ENCODE measurements at places on chromosomes 13 and 19.
A peak's percentile ranks its signal among the peaks of the same experiment; 100 is the strongest.

DNA sequence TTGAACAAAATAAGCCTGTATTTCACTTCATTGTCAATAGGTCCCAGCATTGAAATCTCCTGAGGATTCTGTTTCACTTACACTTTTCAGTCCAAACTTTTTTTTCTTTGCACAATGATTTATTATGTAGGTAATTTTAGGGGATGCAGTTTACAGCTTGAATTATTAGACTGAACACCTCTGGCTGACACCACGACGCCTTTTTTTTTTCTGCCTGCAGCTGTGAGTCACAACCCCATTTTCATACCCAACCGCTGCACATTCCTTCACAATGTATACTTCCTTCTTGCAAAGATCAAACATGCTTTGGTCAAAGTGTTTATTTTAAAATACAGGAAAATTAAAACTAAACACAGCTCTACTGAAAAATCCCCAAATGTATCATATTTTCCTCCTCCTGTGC, 11.4 kb downstream of the ZIC2 start:
- DNase-seq: no peak

- DNase-seq: no peak
Observed at GRCh38 chr19:49340069-49340864, 5.1 kb downstream of the CD37 start.

GRCh38 chr13:48398450-48399095, 14.3 kb downstream of the LPAR6 start:
- DNase-seq: no peak

GRCh38 chr13:110492679-110493593, 68.6 kb downstream of the RAB20 start:
- DNase-seq: no peak

- no peak for DNase-seq
Observed at GRCh38 chr13:98690348-98691022, 62.0 kb downstream of the SLC15A1 start.

DNA sequence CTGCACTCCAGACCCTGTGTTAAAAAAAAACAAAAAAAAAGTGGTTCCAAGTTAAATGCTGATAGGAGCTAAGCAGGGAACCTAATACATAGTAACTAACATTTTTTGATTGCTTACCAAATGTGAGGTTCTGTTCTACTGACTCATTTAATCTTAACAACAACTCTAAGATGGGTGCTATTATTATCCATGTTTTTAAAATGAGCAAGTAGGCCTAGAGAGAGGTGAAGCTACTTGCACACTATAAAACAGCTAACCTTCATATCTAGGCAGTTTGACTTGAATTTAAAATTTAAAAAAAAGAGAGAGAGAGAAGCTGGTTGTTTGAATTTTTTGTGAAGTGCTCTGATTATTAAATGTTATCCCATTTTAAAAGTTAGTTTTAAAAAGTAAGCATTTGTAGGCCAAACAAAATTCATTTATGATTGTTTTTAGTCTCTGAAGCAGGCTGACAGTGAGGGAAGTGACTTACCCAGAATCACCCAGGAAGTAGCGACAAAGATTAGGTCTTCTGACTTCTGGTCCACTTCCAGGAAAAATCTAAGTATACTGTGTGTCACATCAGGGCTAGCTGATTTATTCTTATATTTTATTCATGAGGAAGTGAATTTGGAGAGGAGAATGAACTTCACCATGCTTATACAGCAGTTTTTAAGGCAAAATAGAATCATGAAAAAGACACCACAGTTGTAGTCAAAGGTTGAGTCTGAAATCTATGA, 2.4 kb downstream of the SIGLECL1 start:
- no peak for DNase-seq

GRCh38 chr13:95245071-95245470, 56.2 kb downstream of the ABCC4 start:
- no peak for DNase-seq

DNA sequence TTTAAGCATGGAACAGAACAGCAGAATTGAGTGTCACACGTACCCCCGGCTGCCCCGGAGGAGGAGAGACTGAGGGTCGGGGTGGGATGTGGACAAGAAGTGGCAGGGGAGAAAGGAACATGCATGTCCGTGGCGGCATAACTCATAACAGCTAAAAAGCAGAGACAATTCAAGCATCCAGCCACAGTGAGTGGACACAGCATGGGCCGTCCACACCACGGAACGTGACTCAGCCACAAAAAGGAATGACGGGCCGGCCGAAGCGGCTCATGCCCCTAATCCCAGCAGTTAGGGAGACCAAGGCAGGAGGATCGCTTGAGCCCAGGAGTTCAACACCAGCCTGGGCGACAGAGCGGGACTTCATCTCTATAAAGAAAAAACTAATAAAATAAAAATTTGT, 7.6 kb downstream of the DOHH start:
- DNase-seq: no peak

GRCh38 chr13:59447846-59448620, 715.7 kb downstream of the DIAPH3 start:
- DNase-seq: no peak

DNA sequence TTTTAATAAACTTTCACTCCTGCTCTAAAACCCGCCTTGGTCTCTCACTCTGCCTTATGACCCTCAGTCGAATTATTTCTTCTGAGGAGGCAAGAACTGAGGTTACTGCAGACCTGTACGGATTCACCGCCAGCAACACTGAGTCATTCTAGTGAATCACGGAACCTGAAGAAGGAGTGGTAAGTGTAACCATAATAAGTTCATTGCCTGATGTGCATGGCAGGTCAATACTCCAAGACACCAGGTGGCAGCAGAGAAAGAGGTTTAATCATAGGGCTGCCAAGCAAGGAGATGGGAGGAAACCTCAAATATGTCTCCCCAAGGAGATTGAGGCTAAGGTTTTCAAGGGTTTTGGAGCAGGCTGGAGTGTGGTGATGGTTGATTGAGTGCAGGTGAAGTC, 204.3 kb upstream of the IPO5 start:
- no peak for DNase-seq

- DNase-seq: no peak
Observed at GRCh38 chr13:83471011-83471410, 411.3 kb downstream of the SLITRK1 start.

DNA sequence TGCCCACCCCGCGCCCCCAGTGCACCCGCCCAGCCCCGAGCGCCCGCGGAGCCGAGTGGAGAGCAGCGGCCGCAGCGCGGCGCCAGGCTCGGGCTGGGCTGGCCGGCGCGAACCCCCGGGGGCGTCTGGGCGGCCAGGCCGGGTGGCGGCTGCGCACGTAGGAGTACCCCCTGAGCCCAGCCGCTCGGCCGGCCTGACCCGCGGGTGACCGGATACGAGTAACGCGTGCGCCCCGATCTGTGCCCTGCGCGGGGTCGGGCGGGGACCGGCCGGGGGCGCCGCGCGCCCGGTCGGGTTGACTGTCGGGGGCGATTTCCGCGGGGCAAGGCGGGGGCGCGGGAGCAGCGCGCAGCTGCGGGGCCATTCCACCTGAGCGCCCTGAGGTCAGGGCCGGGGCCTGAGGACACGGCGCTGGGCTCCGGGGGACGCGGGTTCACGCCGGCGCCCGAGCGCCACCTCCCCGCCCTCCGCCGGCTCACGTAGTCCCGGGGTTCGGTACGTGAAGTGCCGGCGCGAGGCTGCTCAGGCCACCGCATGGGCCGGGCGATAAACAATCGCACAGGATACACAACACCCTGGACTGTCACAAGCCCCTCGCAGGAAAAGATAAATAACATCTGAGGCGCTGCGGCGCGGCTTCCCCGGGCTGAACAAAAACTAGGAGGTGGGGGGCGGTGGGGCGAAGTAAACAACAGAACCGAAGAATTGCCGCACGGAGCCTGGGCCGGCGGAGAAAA, 37.6 kb upstream of the FLT1 start:
- no peak for DNase-seq

- no peak for DNase-seq
Observed at GRCh38 chr19:6543866-6544347, 13.1 kb downstream of the TNFSF9 start.

DNA sequence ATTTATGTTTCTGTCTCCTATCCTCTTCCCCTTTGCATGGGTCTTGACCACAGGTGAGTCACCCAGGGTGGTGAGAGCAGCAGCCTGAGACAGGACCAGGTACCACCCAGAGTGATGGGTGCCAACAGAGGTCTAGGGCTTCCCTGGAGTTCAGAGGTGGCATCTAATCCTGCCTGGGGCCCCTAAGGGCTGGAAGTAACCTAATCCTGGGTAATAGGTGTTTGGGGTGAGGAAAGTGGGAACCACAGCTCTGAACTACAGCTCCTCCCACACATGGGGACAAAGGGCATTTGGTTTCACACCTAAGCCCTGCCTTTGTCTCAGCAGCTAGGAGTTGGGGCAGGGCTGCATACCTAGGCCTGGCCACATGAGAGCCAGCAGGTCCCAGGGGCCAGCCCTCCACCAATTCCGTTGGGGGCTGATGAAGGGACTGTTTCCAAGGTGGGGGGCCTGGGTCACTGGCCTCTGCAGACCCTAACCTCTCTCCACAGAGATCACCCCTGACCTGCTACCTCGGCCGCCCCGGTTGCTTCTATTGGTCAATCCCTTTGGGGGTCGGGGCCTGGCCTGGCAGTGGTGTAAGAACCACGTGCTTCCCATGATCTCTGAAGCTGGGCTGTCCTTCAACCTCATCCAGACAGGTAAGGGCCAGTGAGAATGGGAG, 8.0 kb downstream of the SPHK2 start:
- peak; percentile 33 for DNase-seq

- DNase-seq: no peak
Observed at GRCh38 chr19:50569938-50570540, 1.8 kb upstream of the LRRC4B start.

DNA sequence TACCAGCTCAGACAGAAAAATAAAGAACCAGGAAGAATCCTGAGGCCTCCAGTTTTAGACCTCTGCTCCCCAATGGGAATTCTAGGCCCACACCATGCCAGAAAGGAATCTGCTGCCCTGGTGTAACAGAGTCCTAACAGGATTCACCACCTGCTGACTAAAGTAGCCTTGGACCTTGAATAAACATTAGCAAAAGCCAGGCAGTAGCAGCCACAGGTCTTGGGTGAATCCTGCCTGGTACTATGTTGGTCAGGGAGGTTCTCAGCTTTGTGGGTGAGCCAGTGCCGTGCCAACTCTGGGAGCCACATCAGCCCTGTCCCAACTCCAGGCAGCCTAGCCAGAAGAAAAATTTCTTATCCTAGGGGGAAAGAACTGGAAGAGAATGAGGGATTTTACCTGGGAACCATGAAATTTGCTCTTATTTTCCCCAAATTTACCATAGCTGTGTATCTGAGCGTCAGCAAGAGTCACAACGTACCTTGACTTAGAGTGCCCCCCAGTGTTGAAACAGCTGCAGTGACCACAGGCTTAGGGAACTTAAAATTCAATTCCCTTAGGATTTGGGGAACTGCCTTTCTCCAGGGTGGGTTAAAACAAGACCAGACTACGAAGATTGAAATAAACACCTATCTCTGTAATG, 1895.6 kb upstream of the PRR20A start:
- DNase-seq: no peak

GRCh38 chr13:98246538-98247172, 69.6 kb upstream of the RNF113B start:
- DNase-seq: no peak

DNA sequence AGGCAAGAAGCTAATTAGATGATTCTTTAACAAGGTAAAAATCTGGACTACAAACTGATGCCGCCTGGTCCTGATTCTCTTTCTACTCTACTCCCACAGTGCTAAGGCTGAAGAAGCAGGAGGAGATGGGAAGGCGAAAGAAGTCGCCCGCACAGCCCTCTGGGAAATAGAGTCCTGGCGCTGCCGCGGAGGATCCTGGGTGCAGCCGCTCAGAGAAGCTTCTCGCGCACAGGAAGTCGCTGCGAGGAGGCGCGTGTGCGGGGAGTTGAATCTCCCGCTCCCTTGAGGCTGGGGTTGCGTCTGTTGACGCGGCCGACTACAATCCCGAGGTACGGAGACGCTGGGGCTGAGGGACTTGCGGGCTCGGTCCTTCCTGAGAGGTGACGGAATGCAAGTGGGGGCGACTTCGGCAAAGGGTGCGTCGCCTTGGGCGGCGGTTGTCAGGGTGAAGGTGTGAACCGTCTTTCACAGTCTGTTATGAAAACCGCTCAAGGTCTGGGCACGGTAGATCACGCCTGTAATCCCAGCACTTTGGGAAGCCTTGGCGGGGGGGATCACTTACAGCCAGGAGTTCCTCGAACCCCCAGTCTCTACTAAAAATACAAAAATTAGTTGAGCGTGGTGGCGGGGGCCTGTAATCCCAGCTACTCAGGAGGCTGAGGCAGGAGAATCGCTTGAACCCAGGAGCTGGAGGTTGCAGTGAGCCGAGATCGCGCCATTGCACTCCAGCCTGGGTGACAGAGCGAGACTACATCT, at the start of gene ZNF473:
Gene ZNF473 (plus strand): TSS at position 212 of the 756 bp plus-strand sequence. CDS start 5,078 bp downstream, outside the sequence.
- peak; percentile 92 for DNase-seq

DNA sequence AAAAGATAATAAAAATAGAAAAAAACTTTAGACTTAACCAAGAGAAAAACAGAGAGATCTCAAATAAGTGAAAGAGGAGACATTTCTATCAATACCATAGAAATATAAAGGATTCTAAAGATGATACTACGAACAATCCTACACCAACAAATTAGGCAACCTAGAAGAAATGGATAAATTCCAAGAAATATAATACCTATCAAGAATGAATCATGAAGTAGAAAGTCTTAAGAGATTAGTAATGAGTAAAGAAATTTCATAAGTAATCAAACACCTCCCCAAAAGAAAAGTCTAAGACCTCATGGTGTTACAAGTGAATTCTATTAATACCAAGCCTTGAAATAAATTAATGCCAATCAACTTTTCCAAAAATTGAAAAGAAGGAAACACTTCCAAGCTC, 1584.5 kb upstream of the MIR17HG start:
- no peak for DNase-seq

- no peak for DNase-seq
Observed at GRCh38 chr19:34555447-34555846, 73.9 kb downstream of the WTIP start.

DNA sequence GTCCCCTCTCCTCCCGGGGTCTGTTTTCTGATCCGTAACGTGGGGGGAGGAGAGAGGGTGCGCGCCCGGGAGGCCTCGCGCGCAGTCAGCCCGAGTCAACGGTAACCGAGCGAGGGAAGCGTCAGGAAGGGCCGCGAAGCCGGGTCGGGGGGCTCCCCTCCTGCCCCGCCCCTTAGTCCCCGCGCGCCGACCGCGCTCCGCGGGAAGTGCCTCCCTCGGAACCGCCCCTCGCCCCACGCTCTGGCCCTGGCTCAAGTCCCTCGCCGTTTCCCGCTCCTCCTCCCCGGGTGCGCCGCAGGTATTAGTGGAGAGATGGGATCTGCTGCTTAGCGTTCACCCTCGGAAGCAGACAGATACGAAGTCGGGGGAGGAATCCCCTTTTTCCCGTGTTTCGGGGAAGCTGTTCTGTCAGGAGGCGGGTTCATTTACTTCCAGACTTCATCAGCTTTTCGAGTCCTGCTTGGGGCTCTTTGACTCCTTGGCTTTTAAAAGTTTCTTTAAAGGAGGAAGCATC, 770 bp downstream of the HNRNPM start:
- DNase-seq: peak; percentile 47

DNA sequence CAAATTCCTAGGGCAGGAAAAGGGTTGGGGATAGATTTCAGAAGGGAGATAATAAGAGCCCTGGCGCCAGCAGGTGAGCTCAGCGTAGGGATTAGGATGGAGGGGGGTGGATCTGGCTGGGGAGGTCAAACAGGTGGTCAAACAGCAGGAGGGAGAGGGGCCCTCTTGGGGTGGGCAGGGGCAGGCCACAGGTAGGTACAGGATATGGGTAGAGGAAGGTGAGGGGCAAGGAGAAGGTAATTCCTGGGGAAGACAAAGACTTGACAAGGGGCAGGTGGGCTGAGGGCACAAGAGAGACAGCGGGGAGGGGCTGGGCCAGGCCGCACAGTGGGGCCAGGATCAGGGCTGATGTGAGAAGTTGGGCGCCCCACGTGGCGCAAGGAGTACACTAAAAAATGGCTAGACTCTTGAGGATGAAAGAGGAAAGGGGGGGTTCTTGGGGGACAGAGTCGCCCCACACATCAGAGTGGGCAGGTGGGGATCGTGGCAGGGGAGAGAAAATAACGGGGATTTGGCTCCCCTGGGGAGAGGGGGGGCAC, 713 bp downstream of the KRI1 start:
- peak; percentile 63 for DNase-seq
